Hippocampal formation (tissue), 2 donors: ENCODE measurements at places on chromosomes 11 and 22.
A peak's percentile ranks its signal among the peaks of the same experiment; 100 is the strongest.

DNA sequence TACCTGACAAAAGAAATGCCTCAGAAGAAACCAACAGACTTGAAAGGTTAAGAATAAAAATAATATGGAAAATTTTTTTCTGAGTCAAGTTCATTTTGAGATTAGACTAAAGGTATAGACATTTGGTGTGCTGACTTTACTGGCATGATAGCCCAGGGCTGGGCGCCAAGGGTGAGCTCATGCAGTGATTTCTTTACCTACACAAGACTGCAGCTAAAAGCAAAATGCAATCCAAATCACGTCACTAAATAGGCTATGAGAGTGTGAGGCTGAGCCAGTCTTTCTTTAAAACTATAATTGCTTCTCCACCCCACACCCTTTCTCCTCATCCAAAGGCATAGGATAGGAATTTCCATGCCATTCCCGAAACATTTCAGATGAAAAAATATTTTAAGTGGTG is 196.5 kb downstream of the FAM76B start:
- no peak for DNase-seq

- no peak for DNase-seq
These were observed 1205.4 kb downstream of the TBC1D22A start for GRCh38 chr22:47967831-47968230.

DNA sequence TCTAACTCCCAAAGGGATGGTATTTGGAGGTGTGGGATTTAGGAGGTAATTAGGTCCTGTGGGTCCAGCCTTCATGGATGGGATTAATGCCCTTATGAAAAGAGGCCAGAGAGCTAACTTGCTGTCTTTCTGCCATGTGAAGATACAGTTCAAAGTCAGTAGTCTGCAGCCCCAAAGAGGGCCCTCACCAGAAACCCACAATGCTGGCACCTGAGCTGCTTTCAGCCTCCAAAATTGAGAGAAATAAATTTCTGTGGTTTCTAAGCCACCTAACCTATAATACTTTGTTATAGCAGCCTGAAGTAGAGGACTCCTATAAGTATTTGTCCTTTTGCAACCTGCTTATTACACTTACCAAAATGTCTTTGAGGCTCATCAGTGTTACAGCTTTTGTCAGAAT is 16.2 kb downstream of the ATM start:
- no peak for DNase-seq

DNA sequence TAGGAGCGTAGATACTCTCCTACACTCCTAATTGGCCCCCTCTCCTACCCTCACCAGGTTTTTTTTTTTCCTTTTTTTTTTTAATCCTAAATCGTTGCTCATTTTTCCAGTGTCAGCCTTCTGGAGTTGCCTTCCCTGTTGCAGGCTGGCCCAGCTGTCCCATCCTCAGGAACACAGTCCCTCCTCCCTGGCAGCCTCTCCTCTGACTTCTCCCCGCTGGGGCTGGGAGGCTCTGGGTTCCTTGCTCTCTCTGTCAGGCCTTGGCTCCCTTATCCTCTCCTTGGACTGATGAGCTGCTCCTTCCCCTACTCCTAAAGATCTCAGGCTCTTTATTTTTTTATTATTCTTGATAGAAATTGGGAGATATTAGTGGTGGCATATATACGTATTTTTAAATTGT is 62.2 kb downstream of the PKNOX2 start:
- no peak for DNase-seq

GRCh38 chr11:104154296-104154695 is 9.7 kb downstream of the PDGFD start:
- DNase-seq = no peak

DNA sequence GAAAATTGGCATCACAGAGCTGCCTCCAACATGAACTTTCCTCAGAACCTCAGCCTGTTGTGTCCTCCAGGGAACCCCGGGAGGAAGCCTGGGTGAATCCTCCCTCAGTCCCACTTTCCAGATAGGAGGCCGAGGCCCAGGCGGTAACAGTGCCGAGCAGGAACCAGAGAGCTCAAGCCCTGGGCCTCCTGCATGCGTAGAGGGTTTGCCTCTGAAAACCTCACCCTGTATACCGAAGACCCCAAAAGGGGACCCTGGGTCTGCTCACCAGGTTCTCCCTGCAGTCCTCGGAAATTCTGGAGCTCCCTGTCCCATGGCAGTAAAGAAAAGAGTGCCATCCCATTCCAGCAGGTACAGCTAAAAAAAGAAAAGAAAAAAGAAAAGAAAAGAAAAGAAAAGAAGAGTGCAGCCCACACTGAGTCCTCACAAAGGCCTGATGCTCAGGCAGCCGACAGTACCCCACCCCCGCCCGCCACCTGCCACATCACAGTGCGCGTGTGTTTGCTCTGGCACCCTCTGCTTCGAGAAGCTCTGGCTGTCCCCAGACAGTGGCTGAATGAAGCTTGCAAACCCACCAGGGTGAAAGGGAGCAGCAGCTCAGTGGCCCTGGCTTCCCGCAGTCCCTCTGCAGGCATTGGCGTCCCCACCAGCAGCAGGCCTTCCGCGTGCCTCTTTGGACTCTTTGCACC is 28.4 kb upstream of the FADD start:
- no peak for DNase-seq

- peak; percentile 29 for DNase-seq
These were observed 9.5 kb downstream of the MACROD1 start for GRCh38 chr11:64156235-64157011.

- no peak for DNase-seq
These were observed 314.8 kb downstream of the NTM start for GRCh38 chr11:131685206-131685605.

GRCh38 chr22:34198976-34199375 is 278.7 kb upstream of the LARGE1 start:
- no peak for DNase-seq

- DNase-seq = no peak
These were observed 17.7 kb downstream of the CABP7 start for GRCh38 chr22:29737251-29738117.

- DNase-seq = peak; percentile 32
These were observed 895 bp downstream of the TEAD1 start for GRCh38 chr11:12674936-12675696.

DNA sequence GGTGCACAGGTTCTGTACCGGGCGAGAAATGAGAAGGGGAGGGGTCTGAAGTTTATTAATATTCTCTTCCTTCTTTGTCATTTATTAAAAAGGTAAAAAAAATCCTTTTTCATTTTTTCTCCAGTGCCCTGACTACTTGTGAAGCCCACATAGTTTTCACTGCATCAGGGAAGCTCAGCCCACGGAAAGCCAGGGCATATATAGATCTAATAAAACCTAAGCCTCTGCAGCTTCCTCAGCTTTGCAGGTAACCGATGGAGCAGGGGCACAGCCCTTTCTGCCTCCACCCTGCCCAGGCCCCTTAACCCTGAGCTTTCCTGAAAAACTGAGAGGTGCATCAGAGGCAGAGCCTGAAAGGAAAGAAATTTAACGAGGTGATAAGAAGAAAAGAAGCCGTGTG is 140.1 kb downstream of the NXPE2 start:
- no peak for DNase-seq

DNA sequence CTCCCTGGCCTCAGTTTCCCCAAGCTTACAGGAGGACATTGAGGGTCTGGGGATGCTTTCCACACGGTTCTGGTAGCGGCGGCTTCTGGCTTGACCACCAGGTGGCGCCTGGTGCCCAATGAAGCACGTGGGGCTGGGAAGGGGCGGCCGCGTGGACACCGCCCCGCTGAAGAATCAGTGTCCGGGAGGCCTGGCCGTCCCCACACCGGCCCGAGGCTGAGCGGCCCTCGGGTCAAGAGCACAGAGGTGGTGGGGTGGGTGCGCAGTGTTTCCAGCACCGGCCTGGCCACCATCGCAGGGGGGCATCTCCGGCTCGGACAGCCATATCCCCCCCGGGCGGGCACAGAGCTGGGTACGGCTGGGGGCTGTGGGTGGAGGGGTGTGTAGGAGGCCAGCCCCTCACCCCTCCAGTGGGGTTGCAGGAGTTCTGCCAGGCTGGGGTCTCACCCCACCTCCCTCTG is 27.8 kb upstream of the PPARA start:
- DNase-seq = peak; percentile 2

GRCh38 chr11:79670882-79671281 is 230.1 kb upstream of the TENM4 start:
- no peak for DNase-seq

- no peak for DNase-seq
These were observed 48.8 kb downstream of the CWF19L2 start for GRCh38 chr11:107408762-107409211.

- DNase-seq = no peak
These were observed 2.8 kb upstream of the GALR3 start for GRCh38 chr22:37820350-37820749.

DNA sequence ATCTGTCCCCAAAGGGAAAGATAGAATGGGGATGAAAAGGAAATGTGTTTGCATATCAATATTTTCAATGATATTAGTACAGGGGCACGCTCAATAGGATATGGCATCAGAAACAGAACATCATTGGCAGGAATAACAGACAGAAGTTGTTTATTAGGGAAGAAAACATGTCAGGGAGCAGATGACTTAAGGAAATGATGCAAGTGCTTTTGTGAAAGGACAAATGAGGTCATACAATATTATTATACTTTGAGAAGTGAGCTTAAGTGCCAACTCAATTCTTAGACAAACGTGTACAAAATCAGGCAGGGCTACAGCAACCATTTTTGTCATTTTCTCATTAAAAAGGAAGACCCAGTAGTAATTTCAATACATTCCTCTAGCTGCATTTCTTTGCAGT is 388.4 kb downstream of the SOX6 start:
- no peak for DNase-seq

GRCh38 chr11:115848080-115848479 is 343.9 kb upstream of the CADM1 start:
- no peak for DNase-seq
